Activated CD4-positive, alpha-beta T cell treated with anti-CD3 and anti-CD28 coated beads, Interleukin-2, Interleukin-4, amounts not matched to agents 100 ng/mL and 50 ng/mL, durations not matched to agents 16 hours and 8 hours (primary cell): ENCODE measurements at places on chromosomes 11 and 22.

- DNase-seq: no peak
Measured at GRCh38 chr22:49833340-49834007, 5.8 kb upstream of the BRD1 start.

DNA sequence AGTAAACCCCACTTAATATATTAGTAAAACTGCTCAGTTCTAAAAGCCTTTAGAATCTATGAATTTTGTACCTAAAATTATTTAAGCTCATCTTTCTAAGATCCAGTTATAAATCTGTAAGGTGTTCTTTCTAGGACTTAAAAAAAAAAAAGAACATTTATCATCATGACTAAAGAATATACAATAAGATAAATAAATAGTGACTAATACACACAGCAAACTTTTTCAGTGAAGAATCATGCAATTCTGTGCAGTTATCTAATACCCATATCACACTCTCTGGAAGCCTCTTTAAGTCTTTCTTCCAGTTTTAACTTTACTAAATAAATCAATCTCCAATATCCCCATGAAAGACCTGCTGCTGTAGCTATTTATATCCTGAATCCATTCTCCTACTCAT is 59.8 kb downstream of the CEP57 start:
- no peak for DNase-seq

GRCh38 chr11:118672846-118673245 is 6.6 kb downstream of the TREH start:
- DNase-seq: no peak

GRCh38 chr11:18721561-18722292 is 4.3 kb downstream of the IGSF22 start:
- DNase-seq: peak; percentile 52

DNA sequence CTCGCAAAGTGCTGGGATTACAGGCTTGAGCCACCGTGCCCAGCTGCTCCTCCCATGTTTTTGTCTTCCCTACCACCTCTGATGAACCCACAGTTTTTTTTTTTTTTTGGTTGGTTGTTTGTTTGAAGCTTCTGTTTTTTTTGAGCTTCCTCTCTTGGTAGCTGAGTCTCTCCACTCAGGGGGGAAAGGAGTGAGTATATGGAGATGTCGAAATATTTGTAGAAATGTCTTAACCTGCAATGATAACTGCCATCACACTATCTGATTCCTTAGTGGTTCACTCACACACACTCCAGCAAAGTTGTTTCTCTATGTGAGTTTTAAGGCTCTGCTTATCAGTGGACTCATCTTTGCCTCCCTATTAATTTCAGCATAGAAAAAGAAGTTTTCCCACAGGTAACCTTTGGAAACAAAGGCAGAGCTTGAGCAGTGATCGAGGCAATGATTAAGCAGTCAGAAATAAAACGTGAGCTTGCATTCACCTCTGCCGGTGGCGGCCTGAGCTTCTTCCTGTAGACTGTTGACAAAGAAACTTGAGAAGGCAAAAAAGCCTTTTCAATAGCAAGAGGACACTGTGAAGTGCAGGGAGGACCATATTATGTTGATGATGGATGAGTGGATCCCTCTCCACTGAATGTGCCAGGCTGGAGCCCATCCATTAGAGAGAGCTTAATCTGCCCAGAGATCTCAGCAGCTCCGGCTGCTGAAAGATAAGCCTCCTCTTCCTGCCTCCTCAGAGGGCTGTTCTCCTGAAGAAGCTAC is 29.0 kb upstream of the RASSF10 start:
- DNase-seq: no peak

DNA sequence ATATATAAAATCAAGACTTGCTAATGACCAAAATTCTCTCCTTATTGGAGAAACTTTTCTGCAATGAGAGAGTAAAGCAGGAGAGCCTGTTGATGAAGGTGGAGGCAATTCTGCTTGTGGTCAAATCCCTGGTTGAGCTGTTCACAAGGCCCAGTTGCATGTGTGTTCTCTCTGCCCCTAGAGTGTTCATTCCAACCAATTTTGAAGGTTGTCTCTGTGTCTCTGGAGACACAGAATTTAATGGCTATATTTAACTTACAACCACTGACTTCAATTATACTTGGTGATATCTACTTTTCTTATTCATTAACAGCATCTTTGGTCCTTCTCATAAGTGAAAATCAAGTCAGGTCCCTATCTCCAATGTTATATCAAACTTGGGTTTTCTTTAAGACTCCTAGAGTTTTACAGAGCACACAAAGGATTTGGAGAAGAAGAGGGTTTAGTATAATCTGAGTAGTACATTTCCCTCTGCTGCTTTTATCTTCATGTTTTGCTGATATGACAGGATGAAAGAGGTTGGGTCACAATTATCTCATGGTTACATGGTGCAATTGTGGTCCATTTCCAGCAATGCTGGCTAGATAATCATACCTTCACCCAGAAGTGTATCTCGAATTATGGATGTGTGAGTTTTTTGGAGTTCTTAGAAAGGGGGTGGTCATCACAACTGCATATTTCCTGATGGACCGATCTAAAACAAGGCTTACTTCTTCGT is 4.0 kb downstream of the OOSP4A start:
- DNase-seq: no peak

GRCh38 chr11:107017433-107018218 is 650 bp downstream of the GUCY1A2 start:
- peak; percentile 5 for DNase-seq

GRCh38 chr11:63813563-63814382 is 517 bp downstream of the SPINDOC start:
- peak; percentile 59 for DNase-seq
